Stimulated activated CD4-positive, alpha-beta T cell treated with anti-CD3 and anti-CD28 coated beads, Interleukin-12 subunit alpha, Interleukin-12 subunit beta, amount 100 ng/mL, for 4 hours (primary cell): ENCODE measurements at places on chromosomes 4 and X.

GRCh38 chr4:17762726-17763125 is 18.7 kb downstream of the FAM184B start:
- no peak for DNase-seq

GRCh38 chrX:134025986-134026545 is 40.7 kb upstream of the GPC3 start:
- DNase-seq: no peak

DNA sequence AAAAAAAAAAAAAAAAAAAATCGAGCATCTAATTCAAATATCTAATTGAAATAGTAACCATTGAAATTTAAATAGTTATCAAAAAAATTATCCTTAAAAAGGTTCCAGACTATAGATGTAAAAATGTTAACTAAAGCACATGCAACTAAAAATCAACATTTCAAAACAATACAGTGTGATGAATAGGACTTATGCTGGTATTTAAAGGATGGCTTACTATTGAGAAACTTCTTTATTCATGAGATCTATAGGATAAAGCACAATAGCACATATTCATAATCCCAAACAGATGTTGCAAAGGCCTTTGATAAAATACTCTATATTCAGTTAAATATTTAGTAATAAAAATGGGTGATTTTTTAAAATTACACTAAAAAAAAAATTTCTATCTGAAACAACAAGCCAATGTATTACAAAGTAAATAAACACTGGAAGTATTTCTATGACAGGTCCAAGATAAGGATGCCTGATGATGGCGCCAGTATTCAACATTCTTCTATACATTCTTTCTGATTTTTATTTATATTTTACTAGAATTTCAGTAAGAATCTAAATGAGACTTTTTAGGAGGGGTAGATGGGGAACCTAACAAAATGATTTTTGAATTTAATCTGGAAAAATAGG is 26.3 kb downstream of the DCLK2 start:
- DNase-seq: no peak

DNA sequence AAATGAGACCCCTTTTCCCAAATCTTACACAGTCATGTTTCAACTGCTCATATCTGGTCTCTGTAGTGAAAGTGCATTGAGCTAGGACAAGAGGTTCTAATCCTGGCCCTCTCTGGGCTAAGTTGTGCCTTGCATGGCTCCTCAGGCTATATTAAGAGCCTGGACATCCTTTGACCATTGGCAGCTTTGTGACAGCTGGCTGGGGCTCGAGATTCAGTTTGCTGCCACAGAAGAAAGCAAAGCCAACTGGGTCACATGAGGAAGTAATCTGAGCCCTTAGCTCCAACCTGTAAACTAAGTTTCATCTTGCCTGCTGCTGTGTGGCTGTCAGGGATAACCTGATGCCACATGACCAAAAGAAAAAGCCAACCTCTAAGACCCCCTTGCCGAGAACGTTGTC is 51.8 kb upstream of the JADE1 start:
- DNase-seq: no peak

- no peak for DNase-seq
Observed at GRCh38 chr4:81467672-81467964, 4.1 kb downstream of the RASGEF1B start.

DNA sequence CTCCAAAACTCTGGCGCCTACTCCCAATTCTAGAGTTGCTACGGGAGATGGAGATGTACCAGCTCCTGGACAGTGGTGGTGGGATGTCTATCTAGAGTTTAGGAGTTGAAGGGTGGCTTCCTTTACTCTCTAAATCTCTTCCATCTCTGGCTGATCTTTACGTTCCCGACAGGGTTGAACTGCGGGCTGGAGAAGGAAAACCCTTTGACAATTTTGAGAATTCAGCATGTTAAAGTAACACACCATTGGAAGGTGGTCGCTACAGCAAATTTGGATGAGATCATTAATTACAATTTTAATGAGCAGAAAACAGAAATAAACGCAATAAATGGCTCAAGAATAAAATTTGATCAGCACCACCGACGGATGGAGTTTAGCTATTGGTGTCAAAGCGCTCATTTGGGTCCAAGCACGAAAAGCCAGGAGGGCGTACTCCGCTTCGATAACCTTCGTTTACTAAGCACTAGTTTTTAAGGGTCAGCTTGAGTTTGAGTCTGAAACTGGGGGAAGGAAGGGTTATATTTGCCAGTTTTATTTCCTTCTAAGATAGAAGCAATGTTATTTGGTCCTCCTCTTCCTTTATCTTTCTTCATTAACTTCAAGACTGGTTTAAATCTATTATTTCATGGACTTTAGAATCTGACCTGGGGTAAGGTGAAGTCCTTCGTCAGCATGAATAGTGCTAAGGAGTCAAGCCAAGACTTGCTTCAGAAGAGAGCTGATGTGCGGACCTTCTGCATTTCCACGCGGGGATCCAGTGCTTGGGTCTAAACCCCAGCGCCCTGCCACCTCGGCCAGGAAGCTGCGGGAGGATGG is 1.5 kb upstream of the NKX6-1 start:
- no peak for DNase-seq

DNA sequence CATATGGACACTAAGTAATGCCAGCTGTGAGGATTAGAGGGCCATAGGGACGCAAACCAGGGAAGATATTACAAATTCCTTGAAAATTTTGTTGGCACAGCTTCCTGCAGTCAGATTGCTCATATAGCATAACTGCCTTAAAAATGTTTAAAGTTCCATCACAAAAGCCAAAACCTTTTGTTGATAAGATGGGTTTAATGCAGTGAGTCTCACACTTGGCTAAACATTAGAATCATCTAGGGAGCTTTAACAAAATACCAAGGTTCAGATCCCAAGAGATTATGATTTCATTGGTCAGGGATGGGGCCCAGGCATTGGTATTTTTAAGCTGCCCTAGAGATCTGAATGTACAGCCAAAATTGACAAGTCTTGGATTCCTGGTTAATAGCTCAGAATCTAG is 376.5 kb upstream of the MAD2L1 start:
- DNase-seq: no peak

DNA sequence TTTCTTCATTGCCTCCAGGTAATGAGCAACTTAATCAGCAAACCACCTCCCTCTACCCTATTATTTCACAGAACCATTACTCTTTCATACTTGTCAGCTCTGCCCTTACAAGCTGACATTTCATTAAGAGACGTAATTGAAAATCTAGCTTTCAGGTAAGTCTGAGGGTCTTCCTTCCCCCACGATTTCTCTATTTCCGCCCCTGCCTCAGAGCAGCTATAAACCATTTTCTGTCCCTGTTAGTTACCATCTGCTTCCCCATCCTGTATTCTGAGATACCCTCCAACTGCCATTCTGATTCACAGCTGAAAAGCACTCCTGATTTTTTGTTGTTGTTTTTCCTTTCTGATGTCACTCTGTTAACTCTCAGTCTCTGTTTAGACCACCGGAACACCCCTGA is 37.1 kb downstream of the SH3RF1 start:
- DNase-seq: no peak

DNA sequence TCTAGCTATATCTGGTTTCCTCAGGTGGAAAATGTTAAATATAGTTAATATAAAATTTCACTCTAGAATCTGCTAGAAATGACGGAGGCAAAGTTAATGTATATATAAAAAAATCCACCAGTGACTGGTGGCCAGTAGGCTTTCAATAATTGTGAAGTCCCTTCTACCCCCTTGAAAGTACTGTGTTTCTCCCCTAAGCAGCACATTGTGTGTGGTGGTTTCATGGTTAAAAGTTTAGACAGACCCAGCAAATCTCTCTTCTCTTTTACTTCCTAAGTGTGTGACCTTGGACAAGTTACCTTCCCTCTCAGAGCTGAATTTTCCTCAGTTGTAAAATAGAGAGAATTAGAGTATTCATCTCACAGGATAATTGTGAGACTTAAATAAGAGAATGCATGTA is 600 bp upstream of the HEPH start:
- no peak for DNase-seq

DNA sequence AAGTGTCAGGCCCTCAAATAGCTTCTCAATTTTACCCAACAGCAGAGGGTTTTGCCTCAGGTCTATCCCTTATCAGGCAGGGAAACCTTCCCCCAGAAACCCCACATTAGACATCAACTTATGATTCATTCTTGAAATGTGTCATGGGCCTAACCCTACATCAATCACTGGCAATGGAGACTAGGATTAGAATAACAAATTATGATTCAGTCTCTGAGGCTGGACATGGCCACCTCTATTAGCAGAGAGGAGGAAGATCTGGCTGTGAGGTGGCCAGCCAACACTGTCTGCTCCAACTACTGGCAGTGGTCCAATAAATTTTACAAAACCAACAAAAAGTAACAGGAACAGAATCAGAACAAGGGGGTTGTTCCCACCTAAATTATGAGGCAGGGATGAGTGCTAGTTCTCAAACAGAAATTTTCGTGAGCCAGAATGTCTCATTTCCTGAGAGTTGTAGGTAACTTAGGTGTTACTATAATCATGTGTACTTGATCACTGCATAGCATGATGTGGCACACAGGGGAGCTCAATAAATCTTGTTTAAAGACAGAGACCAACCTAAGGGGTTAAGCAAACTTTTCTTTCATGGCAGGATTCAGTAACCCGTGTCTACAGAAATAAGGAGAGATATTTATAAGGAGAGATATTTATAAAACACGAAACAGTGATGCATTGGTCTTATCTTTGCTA is 126.8 kb downstream of the NFKB1 start:
- no peak for DNase-seq

DNA sequence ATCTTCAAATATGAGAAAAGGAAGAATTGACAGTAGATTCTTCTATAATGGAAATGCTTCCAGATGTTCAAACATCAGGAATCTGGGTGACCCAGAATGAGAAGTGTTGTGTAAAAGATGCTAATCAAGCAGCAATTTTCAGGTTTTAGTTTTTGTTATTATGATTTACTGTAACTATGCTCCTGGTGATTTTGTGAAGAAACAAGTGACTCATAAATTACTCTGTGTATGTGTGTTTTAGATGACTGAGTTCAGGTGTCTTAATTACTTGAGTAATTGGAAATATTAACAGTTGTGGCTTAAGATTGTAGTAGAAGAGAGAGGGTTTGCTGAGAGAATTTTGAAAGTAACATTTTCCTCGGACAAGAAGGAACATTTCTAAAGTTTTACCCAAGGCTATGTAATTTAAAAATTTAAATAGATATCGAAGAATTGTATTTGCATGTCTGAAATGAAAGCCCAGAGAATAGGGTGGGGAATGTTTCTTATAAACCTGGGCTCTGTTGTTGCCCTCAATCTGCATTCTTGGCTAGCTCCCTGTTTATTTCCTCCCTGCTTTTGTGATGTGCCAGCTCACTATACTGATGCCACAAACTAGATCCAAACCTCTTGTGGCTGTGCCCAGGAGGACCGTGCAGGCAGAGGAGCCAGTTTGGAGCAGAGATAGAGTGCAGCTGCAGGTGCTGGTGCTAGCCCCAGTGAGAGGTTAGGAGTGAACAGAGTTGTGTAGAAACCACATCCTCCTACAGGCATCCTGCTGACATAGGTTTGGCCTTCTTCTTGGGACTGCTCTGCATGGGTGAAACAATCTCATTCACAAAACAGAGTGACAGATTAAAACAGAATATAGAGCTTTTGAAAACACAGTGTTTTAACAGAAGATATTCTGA is 25.4 kb upstream of the TNIP3 start:
- DNase-seq: peak; percentile 13

GRCh38 chrX:29477878-29478277 is 737.5 kb upstream of the MAGEB2 start:
- no peak for DNase-seq

DNA sequence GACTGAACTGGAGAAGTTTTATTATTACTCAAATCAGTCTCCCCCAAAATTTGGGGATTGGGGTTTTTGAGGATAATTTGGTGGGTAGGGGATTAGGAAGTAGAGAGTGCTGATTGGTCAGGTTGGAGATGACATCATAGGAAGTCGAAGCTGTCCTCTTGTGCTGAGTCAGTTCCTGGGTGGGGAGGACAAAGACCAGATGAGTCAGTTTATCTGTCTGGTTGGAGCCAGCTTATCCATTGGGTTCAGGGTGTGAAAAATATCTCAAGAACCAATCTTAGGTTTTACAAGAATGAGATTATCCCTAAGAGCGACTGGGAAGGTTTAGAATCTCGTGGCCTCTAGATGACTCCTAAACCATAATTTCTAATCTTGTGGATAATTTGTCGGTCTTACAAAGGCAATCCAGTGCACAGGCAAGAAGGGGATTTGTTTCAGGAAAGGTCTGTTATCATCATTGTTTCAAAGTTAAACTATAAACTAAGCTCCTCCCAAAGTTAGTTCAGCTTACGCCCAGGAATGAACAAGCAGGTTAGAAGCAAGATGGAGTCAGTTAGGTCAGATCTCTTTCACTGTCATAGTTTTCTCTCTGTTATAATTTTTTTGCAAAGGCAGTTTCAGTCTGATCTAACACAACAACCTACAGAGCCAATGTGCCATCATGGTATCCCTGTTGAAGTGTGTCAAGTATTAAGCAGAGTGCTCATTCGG is 274.5 kb downstream of the SLC7A11 start:
- DNase-seq: no peak

DNA sequence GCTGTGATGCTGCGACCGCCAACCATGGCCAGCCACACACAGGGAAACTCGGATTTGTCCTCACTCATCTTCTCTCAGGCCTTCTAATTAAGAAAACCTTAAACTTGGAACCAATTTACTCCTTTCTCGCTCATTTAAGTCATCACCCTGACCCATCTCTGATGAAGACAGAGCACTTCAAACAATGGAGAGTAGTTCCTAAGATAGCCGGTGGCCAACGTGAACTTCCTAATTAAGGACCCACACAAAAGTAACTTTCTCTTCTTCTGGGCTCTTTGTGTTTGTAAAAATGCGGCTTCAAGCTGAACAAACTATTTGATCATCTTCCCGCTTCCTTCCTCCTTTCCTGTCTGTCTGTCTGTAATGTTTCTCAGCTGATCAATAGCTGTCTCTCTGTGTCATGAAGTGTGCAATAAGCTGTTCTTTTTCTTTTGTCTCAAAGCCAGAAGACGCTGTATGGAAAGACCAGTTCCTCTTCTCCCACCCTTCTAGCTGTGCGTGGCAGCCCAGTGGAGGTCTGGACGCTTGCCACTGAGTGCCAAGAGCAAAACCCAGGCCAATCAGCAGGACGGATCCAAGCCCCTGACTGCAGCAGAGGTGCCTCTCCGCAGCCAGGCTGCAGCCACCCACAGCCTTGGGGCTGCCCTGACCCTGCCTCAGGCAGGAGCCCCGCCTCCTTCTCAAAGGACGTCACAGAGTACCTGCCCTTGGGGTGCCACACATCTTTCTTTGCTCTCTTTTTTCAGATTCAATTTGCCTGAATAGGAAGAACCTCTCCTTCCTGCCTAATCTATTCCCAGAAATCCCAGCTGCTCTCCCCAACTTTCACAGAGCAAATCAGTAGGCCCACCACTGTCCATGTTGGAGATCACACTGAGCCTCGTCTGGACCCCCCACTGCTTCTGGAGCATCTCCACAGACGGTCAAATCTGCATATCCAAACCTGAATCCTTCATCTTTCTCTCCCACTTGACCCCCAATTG is 59.3 kb downstream of the MAML3 start:
- DNase-seq: peak; percentile 49
